ENCODE measurements at places on chromosomes 6 and 20. TPM values are rescaled to one million over a fixed set of nuclear protein-coding genes. Genes with fewer than 3 reads are reported as not detected.

The SNPH gene
- 2.7 TPM for polyA plus RNA-seq

- no peak for DNase-seq
Observed at GRCh38 chr6:132391391-132392269, 9.6 kb downstream of the MOXD1 start.

DNA sequence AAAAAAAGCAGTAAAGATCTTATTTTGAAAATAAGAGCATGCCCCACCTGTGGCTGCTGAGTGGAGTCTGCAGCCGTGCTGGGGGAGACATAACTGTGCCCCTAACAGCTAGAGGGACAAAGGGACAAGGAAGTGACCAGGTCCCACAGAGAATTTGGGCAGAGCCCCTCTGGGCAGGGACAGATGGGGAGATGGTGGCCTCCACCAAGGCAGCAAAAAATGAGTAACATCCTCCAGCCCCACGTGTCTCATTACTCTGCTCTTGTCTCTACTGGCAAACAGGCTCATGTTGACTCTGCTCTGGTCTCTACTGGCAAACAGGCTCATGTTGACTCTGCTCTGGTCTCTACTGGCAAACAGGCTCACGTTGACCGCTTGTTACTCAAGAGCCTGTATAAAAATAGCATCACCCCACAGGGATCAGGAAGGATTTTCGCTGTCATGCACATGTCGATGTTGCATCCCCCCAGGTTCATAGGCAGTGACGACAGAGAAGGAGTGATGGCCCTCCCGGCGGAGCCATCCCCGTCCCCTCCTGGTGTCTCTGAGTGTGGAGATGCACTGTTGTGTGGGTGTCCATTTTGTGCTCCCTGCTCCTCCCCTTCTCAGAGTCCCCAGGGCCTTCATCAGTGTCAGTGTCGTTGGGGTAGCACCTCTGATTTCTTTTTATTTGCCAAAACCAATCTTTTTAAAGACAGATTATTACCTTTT lies 17.3 kb upstream of the PCMTD2 start:
- DNase-seq = no peak

DNA sequence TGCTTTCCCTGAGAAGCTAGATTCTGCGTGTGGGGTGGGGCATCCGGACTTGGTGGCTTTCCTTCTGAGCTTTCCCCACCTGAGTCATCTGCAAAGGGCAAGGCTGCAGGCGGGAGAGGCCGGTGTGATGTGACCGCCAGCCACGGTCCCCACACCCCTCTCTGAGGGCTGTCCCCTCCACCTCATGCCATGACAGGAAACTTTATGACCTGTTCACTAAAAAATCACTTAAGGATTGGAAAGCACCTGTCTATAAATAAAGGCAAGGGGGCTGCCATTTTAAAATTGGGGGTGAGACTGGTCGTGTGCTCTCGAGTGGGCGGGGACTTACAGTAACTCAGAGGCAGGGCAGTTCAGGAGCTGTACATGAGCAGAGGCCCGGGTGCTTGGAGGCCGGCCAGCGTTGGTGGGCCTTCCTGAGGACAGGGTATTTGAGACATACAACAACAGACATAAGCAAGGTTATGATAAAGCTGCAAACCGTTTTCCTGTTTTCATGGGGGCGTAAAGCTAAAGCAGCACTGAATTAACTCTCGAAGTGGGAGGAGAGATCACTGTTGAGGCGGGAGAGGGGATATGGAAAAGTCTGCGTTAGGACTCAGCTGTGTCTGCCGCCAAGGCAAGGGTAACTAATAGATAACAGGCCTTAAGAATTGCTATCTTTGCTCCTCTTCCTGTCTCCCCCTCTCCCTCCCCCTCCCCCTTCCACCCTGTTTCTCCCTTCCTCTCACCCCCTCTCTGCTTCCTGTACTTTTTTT lies 16.1 kb upstream of the SERPINB1 start:
- no peak for DNase-seq

The SRSF12 gene
- polyA plus RNA-seq = 18.6 TPM
